ENCODE measurements at places on chromosomes 11 and 22.

DNA sequence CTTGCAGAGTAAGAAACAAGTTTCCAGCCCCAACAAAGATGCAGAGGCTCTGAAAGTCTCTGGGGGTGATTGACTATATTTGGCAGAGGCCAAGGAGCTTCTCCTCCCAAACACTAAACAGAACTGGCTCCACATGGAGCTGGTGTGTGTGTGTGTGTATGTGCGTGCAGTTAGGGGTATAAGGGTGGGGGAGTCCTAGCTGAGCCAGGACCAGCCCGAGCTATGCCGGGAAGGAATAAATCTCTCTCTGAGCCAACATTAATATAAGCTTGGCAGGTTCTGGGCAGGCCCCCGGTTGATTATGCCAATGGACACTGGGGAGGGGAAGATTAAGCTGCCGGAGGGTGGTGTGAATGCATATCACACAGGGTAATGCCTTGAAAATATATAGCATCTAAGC is 324.2 kb downstream of the MIAT start:
- no peak for DNase-seq

DNA sequence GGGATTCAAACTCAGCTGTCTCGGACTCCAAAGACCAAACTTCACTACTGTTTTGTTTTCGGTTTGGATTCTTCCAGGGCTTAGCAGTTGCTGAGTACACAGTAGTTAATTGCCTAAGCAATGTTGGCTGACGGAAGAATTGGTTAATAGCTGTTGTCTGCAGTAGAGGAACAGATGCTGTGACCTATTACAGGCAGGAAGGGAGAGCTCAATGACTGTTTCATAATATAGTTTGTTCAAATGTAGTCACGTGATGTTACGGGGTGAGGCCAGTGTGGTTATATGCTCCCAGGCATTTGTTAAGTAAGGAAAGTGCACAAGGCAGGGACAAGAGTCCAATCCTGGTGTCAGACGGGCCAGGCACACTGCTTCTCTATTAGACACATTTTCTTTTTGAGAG is 222.6 kb upstream of the CCDC90B start:
- DNase-seq: no peak

DNA sequence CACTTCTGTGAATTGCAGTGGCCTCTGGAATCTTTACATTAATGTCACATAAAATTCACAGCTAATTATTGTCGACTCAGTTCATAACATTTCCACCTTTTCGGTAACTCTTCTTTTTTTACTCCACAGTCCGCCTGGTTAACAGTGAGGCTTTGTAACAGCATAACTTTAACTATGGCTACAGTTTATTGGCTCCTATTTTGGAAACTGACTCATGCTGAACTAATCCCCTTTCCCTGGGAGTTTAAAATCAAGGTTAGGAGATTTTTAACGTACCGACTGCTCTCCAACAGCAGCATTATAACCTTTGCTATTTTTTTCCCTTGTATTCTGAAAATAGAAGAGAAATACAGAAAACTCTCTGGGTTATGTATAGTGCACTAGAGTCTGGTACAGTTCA is 3.2 kb upstream of the POGLUT3 start:
- DNase-seq: no peak

GRCh38 chr11:22347857-22348487 is 9.8 kb downstream of the SLC17A6 start:
- DNase-seq: no peak

DNA sequence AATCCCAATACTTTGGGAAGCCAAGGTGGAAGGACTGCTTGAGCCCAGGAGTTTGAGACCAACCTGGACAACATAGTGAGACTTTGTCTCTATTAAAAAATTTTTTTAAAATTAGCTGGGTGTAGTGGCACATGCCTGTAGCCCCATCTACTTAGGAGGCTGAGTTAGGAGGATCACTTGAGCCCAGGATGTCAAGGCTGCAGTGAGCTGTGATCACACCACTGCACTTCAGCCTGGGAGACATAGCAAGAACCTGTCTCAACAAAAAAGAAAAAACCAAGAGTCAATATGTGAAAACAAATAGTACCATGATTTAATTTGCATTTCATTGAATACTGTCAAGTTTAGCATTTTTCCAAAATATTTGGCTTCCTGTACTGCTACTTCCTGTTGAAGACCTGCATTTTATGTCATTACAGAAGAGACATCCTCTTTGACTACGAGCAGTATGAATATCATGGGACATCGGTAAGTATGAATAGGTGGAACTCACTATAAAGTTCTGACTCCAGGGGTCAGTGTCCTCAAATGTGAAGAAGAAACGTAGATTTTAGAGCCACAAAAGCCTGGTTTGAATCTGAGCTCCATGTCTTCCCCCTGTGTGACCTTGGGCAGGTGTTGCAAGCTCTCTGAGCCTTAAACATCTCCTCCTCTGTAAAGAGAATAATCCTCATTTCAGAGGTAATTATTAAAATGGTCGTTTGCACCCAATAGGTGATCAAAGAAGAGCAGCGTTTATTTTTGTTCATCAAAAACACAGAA is 16.0 kb downstream of the CDC45 start:
- no peak for DNase-seq

- DNase-seq: no peak
These were observed 1162.1 kb downstream of the DLG2 start for GRCh38 chr11:84465040-84465439.

DNA sequence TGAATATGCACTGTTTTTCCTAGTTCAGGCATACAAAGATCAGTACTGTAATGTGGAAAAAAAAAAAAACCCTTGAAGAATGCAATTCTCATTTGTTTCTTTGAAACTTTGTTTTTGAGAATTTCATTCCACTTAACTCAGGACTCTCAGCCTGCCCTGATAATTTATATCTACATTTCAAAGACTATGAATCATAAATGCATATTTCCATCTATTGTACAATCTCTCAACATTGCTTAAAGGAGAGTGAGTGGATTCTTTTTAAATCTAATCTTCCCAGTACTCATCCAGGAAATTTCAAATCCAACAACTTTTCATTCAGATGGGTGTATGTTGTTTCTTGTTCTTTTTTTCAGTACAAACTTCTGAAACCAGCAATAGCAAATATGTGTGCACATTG is 322.2 kb upstream of the DDI1 start:
- DNase-seq: no peak

GRCh38 chr11:19715373-19715772 is 2.7 kb downstream of the NAV2 start:
- no peak for DNase-seq

DNA sequence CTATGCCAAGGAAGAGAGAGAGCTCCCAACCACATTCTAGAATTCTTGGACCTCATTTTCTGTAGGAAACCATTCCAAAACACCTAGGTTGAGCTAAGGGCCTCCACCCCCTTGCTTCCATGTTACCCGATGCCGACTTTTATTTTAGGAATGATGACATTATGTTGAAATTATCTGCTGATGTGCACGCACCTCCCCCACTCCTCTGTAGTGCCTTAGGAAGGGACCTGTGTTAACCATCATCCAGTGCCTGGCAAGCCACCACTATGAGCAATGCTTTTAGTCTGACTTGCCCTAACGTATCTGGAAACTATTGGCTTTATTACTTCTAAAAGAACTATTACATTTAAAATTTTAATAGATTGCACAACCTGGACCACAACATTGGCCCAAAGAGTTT is 42.1 kb downstream of the NCAPD3 start:
- DNase-seq: no peak

DNA sequence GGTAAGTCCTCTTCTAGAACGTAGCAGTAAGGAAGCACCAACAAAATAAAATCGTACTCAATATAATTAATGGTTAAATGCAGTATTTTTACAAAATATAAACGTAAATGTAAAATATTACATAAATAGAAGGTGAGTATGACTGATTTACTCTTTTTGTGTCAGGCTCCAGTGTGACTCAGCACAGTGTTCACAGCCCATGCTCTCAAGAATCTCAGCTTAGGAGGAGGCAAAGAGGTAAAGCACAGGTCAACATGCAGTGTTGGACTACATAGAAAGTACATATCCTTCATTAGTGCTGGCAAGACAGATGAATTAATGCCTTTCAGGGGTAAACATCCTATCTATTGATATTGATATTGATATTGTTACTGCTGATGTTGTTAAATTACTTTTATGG is 2050.6 kb upstream of the RAG2 start:
- no peak for DNase-seq

DNA sequence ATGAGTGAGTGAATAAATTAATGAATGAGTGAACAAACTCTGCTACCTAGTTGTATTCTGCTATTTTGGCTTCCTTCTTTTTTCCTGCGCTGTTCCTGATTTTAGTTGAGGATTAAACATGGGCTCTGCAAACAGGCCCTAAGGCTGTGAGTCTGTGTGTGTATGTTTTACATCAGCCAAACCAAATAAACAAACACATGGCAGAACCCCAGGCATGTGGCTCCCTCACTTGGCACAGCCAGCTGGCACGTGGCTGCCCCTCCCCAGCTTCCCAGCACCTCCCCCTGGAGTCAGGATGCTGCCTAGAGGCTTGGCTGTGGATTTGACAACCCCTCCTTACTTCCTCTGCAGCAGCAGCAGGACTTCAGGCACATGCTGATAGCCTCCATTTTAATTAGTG is 593.2 kb downstream of the INSC start:
- no peak for DNase-seq

DNA sequence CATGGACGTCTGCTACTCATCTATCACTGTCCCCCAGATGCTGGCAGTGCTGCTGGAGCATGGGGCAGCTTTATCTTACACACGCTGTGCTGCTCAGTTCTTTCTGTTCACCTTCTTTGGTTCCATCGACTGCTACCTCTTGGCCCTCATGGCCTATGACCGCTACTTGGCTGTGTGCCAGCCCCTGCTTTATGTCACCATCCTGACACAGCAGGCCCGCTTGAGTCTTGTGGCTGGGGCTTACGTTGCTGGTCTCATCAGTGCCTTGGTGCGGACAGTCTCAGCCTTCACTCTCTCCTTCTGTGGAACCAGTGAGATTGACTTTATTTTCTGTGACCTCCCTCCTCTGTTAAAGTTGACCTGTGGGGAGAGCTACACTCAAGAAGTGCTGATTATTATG is 9.2 kb upstream of the OR9Q2 start:
- no peak for DNase-seq

DNA sequence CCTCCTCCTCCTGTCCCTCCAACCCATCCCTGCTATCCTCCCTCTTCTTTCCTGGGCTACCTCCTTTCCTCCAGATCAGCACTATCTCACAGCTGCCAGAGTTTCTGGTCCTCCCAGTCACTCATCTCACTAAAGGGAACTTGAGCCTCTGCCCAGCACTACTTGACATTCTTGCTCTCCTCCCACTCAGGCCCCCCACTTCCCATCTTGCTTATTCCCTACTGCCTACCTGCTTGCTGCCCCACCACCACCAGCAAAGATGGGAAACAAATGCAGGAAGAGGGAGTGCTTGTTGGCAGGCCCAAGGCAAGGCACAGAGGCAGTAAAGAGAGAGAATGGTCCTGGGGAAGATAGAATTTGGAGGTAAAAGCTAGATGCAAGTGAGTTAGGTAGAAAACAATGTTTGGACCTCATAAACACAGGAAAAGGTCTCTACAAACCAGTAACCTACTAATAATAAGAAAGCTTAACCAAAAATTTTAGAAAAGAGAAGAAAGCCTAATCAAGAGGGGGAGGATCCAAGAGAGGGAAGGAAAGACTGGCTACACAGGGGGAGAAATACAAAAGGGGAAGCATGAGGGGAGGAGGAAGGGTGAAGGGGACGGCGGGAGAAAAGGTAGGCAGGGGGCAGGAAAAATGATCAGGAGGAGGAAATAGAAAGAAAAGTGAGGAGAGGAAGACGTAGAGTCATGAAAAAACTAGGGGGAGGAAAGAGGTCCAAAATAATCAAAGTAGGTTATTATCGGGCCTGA is 63.6 kb downstream of the PAK1 start:
- no peak for DNase-seq

GRCh38 chr11:71080239-71081097 is 171.9 kb downstream of the SHANK2 start:
- no peak for DNase-seq

- DNase-seq: no peak
These were observed 868 bp upstream of the SYCE3 start for GRCh38 chr22:50563413-50564160.

- DNase-seq: no peak
These were observed 184.0 kb upstream of the TBCEL start for GRCh38 chr11:120839846-120840402.

GRCh38 chr22:46077669-46078099 is 72.6 kb upstream of the PPARA start:
- no peak for DNase-seq

GRCh38 chr22:37274380-37274862 is 7.9 kb upstream of the CYTH4 start:
- no peak for DNase-seq

GRCh38 chr11:70281156-70281609 is 10.7 kb downstream of the PPFIA1 start:
- no peak for DNase-seq

GRCh38 chr11:134992981-134993380 is 580.9 kb upstream of the B3GAT1 start:
- DNase-seq: no peak

DNA sequence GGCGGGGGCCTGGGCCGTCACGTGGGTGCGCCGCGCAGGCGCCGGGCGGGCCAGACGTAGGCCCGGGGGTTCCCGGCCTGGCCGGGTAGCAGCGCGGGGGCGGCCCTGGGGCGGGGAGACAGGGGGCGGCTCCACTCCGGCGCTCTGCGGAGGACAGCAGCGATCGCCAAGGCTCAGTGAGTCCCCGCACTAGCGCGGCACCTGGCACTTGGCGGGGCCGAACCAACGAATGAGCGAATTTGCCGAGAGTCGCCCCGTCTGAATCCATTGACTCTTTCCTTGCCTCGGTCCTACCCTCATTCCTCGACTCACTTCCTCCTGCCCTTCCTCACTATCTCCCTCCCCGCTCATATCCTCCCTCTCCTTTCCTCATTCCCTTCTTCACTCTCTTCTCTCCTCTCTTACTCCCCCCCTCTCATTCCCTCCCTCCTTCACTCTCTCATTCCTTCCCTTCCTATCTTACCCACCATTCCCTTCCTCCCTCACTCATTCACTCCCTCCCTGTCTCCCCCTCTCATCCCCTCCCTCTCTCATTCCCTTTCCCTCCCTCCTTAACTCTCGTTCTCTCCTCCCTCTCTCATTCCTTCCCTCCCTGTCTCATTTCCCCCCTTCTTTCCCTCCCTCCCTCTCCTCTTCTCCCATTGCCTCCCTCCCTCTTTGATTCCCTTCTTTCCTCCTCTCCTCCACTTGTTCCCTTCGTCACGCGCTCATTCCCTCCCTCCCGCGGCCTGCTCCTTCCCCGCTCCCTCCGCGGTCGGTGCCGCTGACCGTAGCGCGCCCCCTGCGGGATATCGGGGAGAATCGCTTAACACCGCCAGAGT is 476 bp upstream of the KLHL22 start:
- peak; percentile 94 for DNase-seq

- no peak for DNase-seq
These were observed 42.8 kb upstream of the NUP50 start for GRCh38 chr22:45120931-45121330.

- no peak for DNase-seq
These were observed 636.7 kb downstream of the TBC1D22A start for GRCh38 chr22:47398921-47399790.

GRCh38 chr22:17861909-17862308 is 87.6 kb upstream of the BID start:
- DNase-seq: no peak

- DNase-seq: no peak
These were observed 312.9 kb downstream of the MN1 start for GRCh38 chr22:27488456-27489177.

GRCh38 chr11:64564947-64565889 is 25.8 kb upstream of the SLC22A12 start:
- DNase-seq: no peak

- no peak for DNase-seq
These were observed 2.5 kb upstream of the CLDN5 start for GRCh38 chr22:19526702-19527111.
